Panc1 (cell line): ENCODE measurements at places on chromosomes 5 and 9. TPM values are rescaled to one million over a fixed set of nuclear protein-coding genes. Genes with fewer than 3 reads are reported as not detected.

DNA sequence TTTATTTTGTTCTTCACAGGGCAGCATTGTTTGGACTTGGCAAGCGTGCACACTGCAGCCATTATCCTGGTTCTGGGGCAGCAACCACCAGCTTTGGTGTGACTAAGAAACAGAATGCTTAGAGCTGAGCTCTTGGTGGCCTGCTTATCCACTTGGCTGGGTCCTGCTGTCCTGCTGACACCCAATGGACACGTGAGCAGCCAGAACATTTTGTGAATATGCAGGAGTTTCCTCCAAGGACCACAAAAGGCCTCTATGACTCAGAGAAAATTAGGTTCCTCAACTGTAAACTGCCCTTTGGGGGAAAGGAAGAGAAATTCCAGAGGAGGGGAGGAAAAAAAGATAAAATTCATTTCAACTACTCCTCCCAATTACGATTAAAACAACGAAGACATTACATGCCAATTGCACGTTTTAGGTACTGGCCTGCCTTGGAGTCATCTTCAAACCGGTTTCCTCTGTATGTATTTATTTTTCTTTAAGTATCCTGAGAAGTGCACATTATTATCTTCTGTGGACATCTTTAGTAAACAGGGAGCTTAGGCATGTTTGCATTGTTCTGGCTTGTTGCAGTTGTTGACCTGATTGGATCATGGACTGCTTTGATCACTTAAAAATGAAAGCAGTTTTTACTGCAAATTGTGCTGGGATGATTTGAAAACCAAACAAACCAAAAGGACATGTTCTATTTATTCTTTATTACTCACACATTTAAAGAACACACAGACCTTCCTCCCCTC lies 82.3 kb upstream of the TLE4 start:
- no peaks in the 10 kb centered on the region for H3K4me1 ChIP-seq
- H3K27me3 ChIP-seq = no peaks in the 10 kb centered on the region
- no peak overlapping the region for H3K4me3 ChIP-seq
- no peak overlapping the region for H3K27ac ChIP-seq
- H3K36me3 ChIP-seq = no peaks in the 10 kb centered on the region

The IL13 gene
- total RNA-seq = not detected

The IL31RA gene
- 3.1 TPM for total RNA-seq

- no peaks in the 10 kb centered on the region for H3K4me1 ChIP-seq
- DNase-seq = no peak
Measured at GRCh38 chr5:143130613-143131305, 272.7 kb downstream of the NR3C1 start.
